WERI-Rb-1 (cell line): ENCODE measurements at places on chromosomes 6 and 20.
A peak's percentile ranks its signal among the peaks of the same experiment; 100 is the strongest.

DNA sequence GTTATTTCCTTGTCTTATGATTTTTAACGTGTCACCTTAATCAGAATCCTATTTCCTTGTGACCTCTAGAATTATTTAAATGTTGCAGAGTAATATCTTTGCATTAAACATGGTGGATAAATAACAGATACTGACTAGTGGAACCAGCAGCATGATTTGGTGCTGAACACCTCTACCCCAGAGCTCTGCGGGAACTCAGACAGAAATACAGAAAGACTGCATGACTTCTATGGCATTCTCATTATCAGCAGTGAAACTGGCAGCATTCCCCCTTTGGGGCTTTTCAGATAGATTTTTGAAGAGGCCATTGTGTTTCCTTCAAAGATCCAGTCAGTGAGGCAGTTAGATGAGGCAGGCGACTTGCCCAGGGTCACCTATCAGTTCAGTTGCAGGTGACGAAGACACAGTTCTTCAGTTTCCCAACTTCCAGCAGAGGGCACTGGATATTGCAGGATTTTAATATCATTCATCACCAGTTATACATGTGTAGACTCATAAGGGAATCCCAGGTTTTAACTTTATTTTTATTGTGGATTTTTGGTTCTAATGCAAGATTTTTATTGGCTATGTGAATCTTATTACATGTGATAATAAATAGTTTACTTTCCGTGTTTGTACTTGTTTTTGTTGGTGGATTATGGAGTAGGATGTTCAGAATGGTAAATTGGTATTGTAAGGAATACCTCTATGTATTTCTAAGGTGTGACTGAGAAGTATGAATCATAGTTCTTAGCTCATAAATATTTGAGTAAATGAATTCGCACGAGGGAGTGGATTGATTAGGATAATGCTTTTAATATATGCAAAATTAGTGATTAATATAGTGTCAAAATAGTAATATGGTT lies 81.3 kb downstream of the AFDN start:
- DNase-seq = peak; percentile 18

DNA sequence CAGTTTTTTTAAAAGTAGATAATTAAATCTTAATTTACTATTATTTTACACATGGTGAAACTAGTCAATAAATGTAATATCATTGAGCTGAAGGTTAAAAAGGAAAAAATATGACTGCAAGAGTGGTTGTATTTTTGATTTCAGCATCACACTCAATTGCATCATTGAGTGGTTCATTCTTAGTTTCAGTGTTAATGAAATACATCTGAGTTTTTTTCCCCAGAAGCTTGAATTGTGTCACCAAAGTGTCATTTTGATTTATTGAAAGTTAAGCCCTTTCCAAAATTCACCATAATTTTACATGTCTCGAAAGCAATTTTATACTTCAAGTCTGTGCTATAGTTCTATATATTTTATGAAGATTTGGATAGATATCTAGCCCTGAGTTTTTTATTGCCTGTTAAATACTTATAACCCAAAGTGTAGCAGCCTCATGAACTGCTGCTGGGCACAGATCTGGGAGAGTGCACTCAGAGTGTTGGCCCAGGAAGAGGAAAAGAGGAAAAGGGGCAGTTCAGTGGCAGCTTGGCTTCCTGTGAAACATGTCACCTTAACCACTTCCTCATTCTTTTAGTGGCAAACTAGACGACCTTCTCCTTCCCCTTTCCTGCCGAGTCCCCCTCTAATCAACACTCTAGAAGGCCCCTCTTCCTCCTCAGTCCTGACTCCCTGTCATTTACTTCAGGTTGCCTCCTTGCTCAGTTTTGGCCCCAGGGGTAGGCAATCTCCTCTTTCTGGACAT lies 140.7 kb downstream of the ESR1 start:
- DNase-seq = no peak

GRCh38 chr6:165755583-165755982 lies 92.5 kb upstream of the PDE10A start:
- DNase-seq = no peak

DNA sequence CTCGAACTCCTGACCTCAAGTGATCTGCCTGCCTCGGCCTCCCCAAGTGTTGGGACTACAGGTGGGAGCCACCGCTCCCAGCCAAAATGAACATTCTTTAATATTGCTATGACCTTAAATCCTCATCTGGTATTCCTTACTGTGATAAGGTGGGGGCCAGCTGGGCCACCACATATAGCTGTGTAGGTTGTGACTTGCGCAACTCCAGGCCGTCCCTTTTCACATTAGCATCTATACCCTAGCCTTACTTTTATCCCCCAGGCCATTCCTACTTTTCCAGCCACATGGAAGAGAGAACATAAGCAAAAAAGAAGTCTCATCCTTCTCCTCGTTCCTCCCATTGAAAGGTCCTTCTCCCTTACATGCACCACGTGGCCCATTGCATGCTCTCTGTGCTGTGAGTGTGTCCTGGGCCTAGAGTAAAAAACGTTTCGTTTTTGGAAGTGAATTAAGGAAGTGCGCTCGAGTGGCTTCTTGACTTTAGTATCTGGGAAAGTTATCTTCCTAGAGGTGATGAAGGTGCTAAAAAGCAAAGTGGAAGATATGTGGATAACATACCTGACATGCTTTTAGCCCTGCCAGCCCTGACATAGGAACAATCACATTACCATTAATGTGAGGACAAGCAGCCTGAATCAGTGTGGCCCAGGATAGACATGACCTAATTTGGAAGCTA lies 56.8 kb upstream of the KIF13A start:
- no peak for DNase-seq

- no peak for DNase-seq
Measured at GRCh38 chr6:167946007-167946406, 51.5 kb upstream of the KIF25 start.
